ENCODE measurements at places on chromosomes 16 and 17. TPM values are rescaled to one million over a fixed set of nuclear protein-coding genes. Genes with fewer than 3 reads are reported as not detected.

Gene FGF11
- 31.2 TPM for total RNA-seq

Gene FKBP10
- 90.5 TPM for total RNA-seq

Gene FBXO31
- total RNA-seq: 89.6 TPM

Gene AGRP
- 8.0 TPM for total RNA-seq

Gene CACNG3
- 1.2 TPM for total RNA-seq

Gene ITGAD
- total RNA-seq: 0.35 TPM

Gene HEXIM1
- total RNA-seq: 49.8 TPM

Gene SCGB1C2
- not detected for total RNA-seq

Gene CDK3
- total RNA-seq: 6.5 TPM

Gene GNAO1
- total RNA-seq: 4.1 TPM

Gene CMIP
- 59.7 TPM for total RNA-seq

Gene TBC1D3C
- not detected for total RNA-seq

Gene CYB5D1
- total RNA-seq: 17.6 TPM

Gene C1QTNF8
- total RNA-seq: 0.19 TPM

Gene KLHL10
- not detected for total RNA-seq

Gene DYNLL2
- 21.7 TPM for total RNA-seq

Gene TBC1D3
- not detected for total RNA-seq

Gene PIGL
- total RNA-seq: 12.9 TPM

Measured in adrenal gland (tissue), 19 donors.